ENCODE measurements at places on chromosomes 3 and 15.

DNA sequence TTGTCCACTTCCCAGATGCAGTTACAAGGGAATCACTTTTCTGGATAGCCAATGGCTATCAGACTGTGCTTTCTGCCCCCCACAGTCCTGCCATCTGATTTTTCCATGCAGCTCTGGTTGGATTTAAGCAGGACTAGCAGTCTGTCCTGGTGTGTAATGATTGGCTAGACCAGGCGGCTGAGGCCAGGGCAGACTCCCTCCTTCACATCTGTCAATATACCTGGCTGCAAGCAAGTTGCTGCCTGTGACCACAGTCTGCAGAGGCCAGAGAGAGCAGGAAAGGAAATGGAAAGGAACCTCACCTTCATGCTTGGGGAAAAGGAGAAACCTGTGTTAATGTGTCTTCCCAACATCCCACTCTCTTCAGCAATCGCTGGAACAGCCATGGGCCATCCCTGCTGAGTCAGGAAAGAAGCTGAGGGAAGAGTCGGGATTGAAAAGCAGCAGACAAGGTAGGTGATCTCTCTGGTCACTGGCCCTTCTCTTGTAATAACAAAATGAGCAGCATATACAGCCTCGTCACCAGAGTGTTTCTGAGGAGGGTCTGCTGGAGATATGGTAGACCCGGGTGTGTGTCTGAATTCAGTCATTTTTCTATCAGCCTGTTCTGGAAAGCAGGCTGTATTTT lies 126.7 kb upstream of the PHLDB2 start:
- no peak for DNase-seq

DNA sequence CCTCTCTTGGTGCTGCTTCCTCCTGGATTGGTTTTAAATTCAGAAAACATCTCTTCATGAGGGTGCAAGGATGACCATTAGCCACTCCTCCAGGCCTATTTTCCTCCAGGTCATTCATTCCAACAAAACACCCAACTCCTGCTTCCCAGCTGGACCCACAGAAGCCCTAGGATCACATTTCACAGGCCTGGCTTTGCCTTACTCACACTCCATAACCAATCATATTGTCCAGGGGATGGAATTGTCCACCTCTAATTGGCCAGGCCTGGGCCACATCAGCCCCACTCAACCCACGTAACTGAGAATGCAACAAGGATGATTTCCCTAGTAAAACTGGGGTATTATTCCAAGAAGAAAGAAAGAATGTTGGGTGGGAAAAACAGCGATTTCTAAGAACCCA lies 616.7 kb upstream of the SUCLG2 start:
- DNase-seq: no peak

DNA sequence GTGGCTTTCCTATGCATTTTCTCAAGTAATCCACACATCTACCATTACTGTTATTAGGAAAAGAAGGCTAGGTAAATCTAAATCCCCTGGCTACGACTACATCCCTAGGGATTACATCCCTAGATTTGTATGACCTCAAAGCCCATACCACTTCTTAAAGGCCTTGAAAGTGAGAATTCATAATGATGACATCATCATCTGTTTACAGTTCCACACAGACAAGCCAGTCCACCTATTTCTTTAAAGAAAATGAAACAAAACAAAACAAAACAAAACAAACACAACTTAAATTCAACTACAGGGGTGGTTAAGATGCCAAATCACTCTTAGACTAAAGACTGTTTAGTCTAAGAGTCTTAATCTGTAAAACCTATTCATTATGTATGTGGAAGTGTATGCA lies 5.7 kb downstream of the WDR72 start:
- DNase-seq: no peak

DNA sequence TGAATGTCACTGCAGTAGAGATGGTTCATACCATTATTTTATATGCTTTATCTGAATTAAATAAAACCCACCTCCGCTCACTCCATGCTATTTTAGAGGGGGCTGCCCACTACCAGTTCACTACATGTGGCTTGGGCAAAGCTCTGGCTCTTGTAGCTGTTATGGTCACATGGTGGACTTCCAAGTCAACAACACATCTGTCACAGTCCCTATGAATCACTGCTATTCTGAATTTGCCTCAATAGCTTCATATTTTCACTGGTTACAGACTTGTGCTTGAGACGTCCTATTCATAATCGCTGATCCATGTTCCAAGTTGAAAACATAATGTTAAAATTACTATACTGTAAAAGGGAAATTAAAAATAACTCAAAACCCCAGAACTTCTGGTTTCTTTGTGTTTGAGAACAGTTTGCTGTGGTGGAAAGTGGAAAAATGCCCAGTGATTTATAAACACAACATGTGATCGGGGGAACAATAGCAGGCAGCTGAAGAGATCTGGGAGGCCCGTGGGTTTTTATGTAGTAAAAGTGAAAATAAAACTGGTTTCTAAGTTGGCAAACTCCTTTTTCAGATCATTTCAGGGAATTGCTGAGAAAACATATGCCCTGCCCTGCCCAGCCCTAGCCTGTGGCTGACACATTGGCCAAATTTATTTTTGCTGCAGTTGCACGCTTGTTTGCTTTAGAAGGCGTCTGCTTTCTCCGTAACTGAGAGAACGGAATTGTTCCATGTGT lies 128.8 kb upstream of the PRR23C start:
- DNase-seq: no peak

Measured in activated CD8-positive, alpha-beta memory T cell treated with anti-CD3 and anti-CD28 coated beads for 48 hours (primary cell).